ENCODE measurements at places on chromosomes 13 and 19.

DNA sequence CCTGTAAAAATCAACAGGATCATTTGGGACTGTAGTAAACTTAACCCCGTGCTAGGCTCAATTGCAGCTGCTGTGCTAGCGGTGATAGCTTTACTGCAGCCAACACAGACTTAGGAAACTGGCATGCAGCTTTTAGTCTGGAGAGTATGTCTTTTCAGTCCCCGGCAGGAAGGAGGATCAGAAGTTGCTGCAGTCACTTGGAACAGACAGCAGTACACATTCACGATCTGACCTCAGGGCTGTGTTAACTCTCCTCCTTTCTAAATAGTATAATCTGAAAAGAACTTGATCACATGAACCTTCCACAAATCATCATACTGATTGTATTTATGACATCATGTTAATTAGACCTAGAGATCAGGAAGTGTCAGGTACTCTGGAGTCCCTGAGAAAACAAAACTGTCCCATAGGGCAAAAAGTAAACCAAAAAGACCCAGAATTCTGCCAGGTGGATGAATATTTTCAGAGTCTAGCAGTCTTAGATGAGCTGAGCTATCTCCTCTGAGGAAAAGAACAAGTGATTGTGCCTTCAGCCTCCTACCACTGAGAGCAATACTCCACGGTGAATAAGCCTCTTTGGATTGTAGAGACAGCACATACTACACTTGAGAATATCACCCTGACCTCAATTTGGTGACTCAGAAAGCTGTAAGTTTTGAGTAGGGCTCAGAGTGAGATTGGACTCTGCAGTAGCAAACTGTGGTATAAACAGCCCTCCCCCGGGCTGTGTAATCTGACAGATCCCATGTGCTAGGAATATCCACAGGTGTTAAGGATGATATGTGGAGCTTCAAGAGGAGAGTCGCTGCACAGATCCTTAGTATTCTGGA lies 181.0 kb upstream of the GPR12 start:
- DNase-seq: no peak

DNA sequence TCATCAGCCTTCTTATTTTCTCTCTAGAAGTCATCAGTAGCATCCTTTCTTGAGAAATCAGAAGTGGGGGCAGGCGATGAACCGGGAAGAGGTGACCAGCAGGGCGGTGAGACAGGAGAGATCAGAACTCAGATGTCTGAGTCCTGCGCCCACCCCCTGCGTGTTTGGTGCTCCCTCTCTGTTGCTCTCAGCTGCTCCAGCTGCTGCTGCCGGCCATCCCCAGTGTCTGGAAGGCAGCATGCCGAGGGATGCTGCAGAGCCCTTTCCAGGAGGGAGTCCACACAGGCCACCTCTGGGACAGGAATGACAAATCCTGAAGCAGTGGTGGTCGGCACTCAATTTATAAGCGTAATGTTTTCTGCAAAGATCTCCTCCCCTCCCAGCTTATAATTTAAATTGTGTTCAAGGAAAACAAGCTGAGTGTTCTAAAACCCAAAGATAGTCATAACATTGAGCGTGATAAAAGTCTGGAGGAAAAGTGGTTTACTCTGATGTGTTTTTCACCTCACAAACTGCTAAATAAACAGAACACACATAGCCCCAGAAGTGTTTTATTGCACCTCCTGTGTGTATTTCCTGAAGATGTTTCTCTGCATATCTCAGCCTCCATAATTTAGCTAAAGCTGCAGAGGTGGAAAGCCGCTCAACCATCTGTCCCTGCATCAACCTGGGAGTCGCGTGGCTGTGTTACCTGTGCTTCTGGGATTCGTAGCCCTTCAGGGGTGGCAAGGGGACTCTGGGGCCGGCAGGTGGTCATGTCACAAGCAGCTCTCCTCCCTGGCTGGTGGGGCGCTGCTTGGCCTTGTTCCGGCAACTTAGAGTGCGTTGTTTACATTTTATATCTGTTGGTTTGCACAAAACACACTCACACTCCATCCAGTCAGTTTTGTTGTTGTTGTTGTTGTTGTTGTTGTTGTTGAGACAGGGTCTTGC lies 191.2 kb downstream of the USP12 start:
- no peak for DNase-seq

DNA sequence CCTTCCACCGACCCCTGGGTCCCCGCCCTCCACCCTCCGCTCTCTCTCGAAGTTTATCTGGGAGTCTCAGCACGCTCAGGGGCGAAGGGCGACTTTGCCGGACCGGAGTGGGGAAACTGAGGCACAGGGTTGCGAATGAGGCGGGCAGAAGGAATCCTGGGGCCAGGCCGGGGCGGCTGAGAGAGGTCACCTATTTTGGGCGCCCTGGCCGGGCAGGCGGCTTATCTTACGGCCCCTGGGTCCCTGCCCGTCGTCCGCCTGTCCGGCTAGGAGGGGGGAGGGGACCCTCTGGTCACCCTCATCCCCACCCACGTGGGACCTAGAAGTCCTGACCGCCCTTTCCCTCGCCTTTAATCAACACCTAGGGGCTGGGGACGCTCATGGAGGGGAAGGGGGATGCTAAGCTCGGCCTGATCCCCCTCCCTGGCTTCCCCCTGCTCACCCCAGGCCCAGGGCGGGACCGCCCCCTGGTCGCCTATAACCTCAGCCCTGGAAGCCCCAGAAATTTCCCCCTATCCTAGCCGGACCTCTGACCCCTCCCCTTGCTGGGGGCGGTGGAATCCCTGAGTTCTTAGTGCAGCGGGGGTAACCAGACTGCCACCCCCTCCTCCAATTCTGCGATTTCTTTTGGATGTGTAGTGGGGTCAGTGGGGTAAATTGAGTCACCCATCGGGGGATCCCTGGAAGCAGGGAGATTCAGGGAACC lies 556 bp downstream of the TRIP10 start:
- no peak for DNase-seq

DNA sequence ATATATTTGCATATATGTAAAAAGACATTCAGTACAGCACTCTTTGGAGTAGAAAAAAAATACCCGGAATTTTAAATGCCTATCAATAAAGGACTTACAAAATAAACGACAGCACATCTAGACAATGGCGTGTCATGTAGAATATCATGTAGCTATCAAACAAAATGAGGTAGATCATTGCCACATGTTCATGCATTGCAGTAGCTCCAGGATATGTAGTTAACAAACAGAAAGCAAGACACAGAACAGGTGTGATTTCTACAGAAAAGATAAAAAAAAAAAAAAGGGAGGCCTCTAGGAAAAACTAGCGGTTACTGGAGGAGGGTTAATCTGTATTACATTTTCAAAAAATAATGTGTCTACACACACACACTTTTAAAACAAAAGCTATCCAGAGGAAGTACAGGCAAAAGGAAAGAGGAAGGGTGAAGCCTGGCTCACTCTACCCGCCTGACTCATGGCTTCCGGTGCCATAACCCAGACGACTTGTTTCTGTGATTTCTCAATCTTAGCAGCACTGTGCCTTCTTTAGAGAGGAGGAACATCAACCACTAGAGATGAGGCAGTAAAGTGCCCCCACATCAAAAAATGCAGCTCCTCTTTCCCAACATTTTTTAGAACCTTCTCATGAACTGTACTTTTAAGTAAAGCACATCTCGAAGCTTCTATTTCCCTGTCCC lies 6.9 kb downstream of the KCTD12 start:
- no peak for DNase-seq

GRCh38 chr19:6800991-6801484 lies 28.5 kb downstream of the VAV1 start:
- peak; percentile 61 for DNase-seq

DNA sequence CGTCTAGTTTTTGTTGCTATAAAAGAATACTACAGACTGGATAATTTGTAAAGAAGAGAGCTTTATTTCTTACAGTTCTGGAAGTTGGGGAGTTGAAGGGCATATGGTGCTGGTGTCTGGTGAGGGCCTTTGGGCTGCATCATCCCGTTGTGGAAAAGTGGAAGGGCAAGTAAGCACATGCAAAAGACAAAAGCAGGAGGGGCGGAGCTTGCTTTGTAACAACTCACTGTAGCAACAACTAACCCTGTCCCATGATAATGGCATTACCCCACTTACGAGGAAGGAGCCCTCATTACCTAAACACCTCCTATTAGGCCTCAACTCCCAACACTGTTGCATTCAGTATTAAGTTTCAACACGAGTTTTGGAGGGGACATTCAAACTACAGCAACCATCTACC lies 7.2 kb upstream of the DNAJC15 start:
- no peak for DNase-seq

DNA sequence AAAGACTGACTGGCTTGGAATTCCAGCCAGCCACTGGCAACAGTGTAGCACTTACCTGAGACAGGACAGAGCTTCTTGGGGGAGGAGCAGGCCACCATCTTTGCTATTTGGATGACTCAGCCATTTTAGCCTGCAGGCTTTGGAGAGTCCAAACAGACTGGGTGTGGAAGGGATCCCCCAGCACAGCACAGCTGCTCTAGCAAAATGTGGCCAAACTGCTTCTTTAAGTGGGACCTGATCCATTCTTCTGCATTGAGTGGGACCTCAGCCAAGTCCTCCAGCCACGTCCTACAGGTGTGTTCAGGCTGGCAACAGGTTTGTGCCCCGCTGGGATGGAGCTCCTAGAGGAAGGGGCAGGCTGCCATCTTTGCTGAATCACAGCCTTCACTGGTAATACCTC lies 80.0 kb downstream of the NDFIP2 start:
- DNase-seq: no peak

GRCh38 chr13:20769834-20770233 lies 3.9 kb downstream of the EEF1AKMT1 start:
- DNase-seq: no peak

DNA sequence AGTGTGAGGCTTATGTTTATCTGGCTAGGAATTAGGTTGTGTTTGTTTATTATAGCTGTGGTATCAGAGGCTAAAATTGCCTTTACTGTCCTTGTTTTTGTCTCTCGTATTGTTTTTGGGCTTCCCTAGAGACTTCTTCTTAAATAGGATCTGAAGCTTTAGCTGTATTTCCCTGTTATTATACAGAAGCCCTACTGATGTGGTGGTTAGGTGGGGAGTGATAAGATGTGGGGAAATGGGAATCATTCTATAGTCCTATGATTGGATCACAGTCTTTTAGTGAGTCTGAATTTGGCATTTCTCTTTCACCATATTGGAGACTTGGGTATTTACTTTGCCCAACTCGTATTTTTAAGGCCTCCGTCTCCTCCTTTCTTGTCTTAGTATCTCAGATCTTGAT lies 8.3 kb upstream of the KL start:
- DNase-seq: no peak
